ENCODE measurements at places on chromosomes 1 and 21.

GRCh38 chr1:237235091-237235490, 193.1 kb downstream of the RYR2 start:
- no peak for DNase-seq

DNA sequence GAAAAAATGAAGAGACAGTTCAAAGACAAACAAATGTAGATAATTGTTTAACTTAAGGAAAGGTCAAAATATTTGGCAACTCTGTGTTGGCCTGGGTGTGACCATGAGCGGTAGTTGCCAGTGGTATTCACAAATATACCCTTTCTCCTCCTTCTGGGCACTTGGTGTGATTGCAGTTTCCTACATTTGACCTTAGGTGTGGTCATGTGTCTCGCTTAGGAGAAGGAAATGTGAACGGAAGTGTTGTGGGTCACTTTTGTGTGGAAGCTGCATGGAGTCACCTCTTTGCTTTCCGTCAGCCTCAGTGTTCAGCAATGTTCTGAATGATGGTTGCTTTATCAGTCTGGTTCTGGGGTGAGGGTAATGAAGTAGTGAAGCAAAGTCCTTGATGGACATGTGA, 3.4 kb upstream of the PCSK9 start:
- DNase-seq = no peak

DNA sequence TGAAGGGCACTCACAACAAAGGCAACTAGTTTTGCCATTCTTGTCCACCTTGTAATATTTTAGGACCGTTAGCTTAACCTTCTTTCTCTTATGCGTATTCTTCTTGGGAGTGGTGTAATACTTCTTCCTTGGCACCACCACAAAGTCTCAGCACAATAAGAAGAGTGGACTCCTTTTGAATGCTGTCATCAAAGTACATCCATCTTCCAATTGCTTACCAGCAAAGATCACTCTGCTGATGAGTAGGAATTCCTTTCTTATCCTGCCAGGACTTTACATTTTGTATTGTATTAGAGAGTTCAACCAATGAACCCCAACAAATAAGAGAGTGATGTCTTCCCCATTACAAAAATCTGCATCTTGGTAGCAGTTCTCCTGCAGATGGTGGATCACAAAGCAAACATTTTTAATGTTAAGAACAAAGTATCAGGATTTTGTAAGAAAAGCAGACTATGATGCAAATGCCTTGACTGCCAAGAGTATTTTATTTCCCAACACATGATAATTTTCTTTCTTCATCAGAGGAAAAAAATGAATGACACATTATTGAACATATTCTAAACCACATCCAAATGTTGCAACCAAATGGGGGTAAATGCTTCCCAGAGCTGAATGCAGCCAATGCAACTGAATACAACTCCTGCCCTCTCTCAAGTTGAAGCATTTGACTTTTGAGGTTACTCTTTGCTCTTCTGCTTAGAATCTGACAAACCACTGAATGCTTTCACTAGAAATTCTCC, 5.1 kb upstream of the ARNT start:
- no peak for DNase-seq

- DNase-seq = peak; percentile 42
Measured at GRCh38 chr1:40630488-40631223, 34.8 kb downstream of the RIMS3 start.

DNA sequence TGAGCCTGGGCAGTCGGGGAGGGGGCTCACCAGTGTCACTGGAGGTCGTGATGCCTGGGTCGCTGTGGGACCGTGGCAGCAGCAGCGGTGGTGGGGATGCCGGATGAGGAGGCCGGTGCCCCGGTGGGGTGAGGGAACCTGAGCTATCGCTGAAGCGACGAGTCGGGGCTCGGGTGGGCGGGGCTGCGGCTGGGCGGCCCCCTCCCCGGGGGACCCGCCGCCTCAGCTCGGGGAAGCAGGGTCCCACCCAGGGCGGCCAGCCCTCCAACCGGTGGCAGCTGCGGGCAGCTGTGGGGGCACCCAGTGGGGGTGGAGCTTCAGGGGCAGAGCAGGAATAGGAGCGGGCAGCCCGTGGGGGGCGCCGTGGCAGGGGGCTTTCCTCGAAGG, 5.0 kb downstream of the ENTREP3 start:
- DNase-seq = no peak

DNA sequence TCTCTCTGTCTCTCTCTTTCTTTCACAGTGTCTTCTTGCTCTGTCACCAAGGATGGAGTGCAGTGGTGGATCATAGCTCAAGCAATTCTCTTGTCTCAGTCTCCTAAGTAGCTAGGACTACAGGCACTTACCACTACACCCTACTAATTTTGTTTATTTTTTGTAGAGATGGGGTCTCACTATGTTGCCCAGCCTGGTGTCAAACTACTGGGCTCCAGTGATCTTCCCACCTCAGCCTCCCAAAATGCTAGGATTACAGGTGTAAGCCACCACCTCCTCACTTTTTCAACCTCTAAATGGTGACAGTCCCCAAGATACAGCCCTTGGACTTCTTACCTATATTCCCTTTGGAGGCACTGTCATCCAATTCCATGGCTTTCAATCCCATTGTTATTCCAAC, 50.5 kb upstream of the PUM1 start:
- DNase-seq = no peak

DNA sequence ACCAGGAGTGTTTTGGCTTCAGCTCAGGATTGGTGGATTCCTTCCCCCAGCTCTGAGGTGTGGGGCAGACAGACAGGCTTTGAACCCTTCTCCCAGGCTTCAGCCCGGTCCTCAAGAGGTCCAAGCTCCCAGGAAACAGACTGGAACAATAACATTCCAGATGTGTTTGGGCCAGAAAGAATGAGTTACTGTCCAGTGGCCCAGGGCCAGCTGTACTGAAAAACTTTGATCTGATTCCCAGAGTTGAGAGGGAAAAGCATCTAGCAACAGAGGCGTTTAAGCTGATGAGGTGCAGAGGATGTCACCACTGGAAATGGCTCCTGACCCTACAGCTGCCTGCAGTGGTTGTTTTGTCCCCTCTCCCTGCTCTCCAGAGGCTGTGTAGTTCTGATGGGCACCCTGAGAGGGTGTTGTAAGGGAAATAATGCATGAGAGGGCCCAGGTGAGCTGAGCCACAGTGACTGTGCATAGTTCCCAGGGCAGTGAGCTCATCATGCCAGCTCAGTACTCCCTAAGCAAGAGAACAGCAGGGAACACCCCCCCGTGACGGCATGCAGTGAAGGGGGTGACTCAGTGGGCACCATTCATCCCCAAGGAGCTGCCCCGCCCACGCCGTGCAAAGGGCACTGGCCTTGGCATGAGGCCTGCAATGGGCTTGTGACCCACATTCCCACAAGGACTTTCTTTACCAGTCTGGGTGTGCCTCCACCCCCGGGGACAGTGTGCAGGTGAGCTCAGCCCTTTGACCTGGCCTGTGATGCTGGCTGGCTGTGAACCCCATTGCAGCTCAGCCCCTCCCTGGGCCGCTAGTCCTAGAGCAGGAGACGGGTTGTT, 13.8 kb upstream of the SFN start:
- DNase-seq = no peak

GRCh38 chr1:192343344-192343743, 26.6 kb downstream of the RGS21 start:
- DNase-seq = no peak

GRCh38 chr1:50779801-50780200, 180.3 kb downstream of the FAF1 start:
- no peak for DNase-seq

DNA sequence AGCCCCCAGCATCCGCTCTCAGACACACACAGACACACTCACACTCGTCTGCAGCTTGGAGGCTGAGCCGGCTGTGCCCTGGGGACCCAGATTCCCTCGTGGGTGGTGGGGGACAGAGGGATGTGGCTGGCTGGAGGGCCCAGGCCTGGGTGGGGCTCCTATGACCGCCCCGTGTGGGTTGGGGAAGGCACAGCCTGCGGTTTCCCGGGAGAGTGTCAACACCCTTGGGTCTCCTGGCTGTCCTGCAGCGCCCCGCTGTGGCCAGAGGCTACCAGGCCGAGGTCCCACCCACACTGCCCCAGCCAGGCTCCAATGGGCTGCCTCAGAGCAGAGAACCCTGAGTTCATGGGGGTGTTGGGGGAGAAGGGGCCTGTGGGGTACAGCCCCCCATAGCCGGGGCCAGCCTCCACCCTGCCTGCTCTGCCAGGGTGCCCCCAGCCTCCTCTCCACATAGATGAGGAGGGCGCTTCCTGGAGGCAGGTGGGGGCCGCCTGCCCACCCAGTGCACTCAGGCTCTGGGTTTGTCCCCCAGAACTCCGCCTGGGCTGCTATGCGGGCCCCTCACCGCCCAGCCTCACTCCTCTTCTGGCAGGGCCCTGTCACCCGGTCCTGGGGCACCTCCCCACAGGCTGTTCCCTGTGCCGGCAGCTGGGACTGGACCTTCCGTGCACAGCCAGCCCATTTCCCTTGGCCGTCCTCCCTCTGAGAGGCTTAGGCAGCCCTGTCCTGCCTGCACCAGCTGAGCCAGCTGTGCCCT, at the start of gene TTC34:
Gene TTC34 (minus strand): TSS at position 159 of the 757 bp plus-strand sequence. CDS start 866 bp downstream, outside the sequence.
- peak; percentile 27 for DNase-seq

DNA sequence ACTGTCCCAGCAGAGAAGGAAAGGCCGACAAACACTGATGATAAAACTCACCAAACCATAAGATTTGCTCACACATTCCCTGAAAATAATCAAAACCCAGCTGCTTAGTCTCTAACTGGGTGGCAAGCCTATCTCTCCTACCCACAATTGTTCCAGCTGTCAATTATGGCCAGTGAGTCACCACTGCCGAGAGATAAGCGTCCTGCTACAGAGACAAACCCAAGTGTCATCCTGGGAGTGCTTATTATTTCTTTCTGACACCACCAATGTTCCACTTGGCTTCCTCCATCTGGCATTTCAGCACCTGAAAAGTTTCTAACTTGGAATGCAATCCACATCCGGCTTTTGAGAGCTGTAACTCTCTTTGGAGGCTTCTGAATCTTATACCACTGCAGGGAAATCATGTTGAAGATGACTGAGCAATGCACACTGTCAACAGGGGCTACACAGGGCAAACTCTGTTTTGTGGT, 51.5 kb upstream of the VAV3 start:
- DNase-seq = no peak

DNA sequence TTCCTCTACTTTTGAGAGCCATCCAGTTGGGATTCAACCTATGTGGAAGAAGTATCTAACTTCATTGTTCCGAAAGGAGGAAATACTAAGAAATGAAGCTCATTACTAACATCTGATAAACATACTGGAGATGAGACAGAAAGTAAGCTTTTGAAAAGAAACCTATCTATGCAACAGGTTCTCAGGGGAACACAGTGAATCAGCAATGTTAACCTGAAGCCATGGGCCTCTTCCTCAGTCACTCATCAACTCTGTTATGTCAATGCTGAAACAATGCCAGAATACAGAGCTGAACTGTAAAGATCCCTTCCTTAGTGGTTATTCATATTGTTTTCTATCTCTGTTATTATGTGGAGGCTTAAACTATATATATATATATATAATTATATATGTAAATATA, 55.5 kb upstream of the ESRRG start:
- DNase-seq = no peak

GRCh38 chr1:87358219-87358618, 29.5 kb downstream of the LMO4 start:
- no peak for DNase-seq

- no peak for DNase-seq
Measured at GRCh38 chr1:83818916-83819315, 180.0 kb downstream of the TTLL7 start.

DNA sequence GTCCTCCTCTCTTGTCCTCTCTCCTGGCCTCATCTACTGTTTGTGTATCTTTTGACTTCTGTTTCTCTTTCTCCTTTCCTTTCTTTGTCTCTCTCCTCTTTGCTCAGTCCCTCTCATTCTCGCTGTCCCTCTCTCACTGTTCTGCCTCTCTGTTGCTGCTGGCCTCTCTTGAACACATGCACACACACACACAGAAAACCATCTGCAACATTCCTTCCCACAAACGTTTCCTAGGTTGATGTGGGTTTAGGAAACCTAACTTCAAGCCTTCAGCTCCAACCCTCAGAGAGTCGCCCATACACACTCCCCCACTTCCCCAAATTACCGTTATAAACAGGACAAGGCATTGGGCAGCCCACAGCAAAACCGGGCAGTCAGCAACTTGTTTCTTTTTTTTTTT, 10.9 kb upstream of the SSBP3 start:
- no peak for DNase-seq

GRCh38 chr1:223832637-223832943, 13.2 kb downstream of the TP53BP2 start:
- DNase-seq = no peak

DNA sequence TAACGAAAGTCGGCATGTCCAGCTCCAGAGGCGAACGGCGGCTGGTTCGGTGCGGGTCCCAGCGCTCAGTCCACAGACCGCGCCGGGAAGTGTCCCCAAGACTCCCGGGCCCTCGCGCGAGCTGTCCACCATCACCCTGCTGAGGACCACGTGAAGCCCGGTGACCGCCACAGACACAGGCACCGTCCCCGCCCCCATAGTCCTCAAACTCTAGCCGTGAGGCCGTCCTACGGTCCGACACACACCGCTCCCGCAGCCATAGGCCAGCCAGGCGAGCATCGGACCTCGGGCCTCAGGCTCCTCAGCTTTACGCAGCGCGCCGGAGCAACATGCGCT, 535 bp downstream of the SETD4 start:
- no peak for DNase-seq

GRCh38 chr1:173406783-173407230, 70.3 kb upstream of the PRDX6 start:
- no peak for DNase-seq

DNA sequence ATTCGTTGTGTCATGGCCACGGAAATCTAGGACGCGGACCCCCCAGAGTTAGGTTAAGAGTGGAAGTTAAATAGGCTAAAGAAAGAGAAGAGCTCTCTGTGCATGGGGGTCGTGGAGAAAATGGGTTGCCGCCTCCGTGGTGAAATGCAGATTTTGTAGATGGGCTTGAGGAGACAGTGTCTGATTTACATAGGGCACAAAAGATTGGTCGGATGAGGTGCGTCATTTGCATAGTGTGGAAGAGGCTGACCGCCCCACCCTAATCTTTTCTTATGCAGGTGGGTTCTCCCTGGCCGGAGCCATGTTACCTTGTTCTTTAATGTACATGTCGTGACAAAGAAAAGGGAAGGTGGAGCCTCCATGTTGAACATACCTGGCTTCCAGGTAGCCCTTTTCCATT, 14.3 kb upstream of the SLC5A9 start:
- DNase-seq = no peak

GRCh38 chr1:221777431-221778072, 35.7 kb upstream of the DUSP10 start:
- DNase-seq = no peak

GRCh38 chr1:230124186-230125128, 57.4 kb downstream of the GALNT2 start:
- DNase-seq = no peak

- no peak for DNase-seq
Measured at GRCh38 chr1:226734611-226735153, 4.4 kb downstream of the ITPKB start.

- DNase-seq = no peak
Measured at GRCh38 chr1:21510885-21511578, 1.8 kb downstream of the ALPL start.

DNA sequence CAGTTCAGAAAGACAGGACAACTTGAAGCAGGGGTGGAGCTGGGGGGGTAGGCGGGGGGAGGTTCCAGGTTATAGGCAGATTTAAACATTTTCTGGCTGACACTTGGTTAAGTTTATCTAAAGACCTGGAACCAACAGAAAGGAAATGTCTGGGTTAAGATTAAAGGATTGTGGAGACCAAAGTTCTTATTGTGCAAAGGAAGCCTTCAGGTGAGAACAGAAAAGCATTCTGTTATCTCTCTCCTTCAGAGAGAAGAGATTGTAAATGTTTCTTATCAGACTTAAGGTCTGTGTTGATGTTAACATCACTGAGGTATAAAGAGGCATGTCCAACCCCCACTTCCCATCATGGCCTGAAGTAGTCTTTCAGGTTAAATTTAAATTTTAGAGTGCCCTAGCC, 3.7 kb upstream of the ACADM start:
- no peak for DNase-seq

Data from neuronal stem cell (in vitro differentiated cells).